ENCODE measurements at places on chromosomes 11 and 22.

DNA sequence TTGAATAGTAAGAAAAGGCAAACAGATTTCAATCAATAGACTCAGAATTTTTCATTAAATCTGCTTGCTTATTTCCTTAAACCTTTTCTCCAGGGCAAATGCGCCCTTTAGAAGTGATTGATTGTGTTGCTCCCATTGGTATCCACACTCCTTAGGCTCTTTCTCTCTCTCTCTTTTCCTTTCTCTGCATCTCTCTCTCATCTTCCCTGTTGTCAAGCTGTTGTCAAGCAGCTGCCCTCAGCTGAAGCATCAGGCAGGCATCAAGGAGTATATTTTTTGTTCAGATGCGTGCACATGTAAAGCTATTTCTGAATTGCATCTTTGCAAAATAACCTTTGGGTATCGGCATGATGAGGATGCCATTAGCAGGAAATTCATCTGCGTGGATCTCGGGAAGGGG, 107.2 kb upstream of the PLET1 start:
- no peak for DNase-seq

DNA sequence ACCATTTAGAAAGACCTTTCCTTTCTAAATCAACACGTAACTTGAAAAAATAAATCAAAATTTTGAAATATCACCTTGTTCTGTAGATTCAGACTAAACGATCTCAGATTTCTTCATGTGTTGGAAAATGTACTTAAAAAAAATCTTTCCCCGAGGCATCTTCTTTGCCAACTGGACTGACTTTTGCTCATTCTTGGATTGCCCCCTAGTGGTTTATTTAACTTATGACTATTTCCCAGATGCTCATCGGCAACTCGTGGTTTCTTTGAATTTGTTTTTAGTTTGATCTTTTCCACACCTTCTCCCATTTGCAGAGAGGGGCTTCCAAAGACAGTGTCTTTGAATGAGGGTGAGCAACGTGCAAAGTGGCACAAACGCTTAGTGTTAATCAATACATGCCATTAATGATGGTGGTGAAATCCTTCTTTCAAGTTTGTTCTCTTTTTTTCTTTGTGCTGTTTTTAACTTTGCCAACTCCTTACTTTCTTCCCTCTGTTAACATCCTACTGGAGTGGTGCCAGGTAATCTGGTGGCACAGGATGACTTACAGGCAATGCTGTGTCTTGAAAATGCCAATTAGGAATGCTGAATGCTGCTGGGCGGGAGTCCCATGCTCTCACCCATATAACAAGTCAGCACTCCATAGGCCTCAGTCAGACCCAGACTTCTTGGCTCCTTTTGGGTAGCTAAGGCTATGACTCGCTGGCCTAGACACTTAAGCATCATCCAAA, 18.3 kb downstream of the PRSS23 start:
- DNase-seq = peak; percentile 88

GRCh38 chr11:12526789-12527188, 147.4 kb upstream of the TEAD1 start:
- no peak for DNase-seq

DNA sequence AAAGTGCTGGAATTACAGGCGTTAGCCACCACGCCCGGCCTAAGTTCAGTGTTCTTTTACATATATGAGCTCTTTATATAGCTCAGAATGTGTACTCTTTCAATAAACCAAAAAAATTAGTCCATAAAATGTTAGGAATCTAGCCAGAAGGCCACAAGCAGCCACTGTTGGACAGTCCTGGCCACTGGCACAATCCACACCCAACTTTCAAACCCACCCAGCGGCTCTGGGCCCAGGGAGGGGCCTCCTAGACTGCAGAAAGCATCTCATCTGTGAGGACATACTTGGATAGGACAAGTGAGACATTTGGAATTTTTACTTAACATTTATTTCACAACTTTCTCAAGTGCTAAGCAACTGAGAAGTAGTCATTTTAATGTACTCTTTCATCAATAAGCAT, 6.4 kb downstream of the PACSIN2 start:
- no peak for DNase-seq

GRCh38 chr11:118609380-118610224, 2.2 kb downstream of the PHLDB1 start:
- DNase-seq = no peak

- no peak for DNase-seq
These were observed 34.4 kb downstream of the DRD2 start for GRCh38 chr11:113440816-113441215.

GRCh38 chr11:117821431-117821830, 3.1 kb downstream of the FXYD2 start:
- DNase-seq = no peak

- DNase-seq = no peak
These were observed 626 bp downstream of the KRTAP5-7 start for GRCh38 chr11:71527576-71528210.

DNA sequence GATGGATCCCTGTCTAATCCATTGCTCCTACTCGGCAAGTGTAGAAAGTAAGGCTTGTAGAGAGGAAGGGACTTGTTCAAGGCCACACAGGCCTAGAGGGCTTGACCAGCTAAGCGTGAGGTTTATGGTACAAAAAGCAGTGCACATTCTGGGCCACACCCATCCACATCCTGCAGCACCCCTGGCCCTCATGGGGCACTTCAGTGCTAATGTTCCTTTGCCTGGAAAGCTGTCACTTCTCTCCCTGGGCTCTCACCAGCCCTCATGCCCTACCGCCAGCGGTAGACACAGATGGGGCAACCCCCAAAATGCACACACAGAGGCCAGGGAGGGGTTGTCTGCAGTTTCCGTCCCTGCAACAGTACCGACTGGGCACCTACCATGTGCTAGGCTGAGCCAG, 7.1 kb upstream of the MGAT3 start:
- DNase-seq = no peak

GRCh38 chr22:39349506-39349966, 255 bp upstream of the SYNGR1 start:
- peak; percentile 49 for DNase-seq

- DNase-seq = no peak
These were observed 9.3 kb downstream of the PRDM11 start for GRCh38 chr11:45155627-45156180.

GRCh38 chr11:62071408-62071807, 52.4 kb upstream of the INCENP start:
- no peak for DNase-seq

- DNase-seq = no peak
These were observed 296.1 kb downstream of the RAB38 start for GRCh38 chr11:87879118-87879517.

DNA sequence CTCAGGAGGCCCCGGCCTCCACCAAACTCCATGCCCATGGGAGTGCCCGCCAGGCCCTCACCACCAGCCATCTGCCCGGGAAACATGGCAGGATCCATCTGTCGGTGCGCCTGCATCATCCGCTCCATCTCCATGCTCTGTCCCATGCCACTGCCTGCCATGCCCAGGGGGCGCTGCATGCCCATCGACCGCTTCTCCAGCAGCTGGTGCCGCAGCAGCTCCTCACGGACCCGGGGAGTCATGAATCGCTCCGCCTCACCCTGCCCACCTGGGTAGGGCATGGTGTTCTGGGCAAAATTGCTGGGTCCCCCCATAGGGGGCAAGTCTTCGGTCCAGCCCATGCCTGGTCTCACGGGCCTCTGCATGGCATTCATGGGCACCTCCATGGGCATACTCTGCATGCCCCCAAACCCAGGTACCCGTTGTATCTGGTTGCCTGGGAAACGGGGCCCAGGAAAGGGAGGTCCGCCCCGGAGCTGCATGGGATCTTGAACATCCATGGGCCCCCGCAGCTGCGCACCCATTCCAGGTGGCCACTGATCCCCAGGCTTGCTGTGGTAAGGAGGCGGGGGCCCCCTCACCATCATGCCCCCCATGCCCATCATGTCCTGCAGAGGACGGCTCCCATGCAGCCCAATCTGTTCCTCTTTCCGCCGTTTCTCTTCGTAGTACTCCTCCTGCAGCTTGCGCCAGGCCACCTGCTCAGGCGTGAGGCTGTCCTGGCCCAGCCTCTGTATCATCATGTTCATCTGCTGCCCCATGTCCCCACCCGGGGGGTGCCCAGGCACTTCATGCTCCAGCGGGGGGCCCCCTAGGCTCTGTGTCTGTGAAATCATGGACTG, 18.0 kb downstream of the CXCR5 start:
- no peak for DNase-seq

GRCh38 chr22:43288807-43289420, 54.3 kb downstream of the SCUBE1 start:
- DNase-seq = no peak

GRCh38 chr11:130390071-130390758, 38.2 kb downstream of the ADAMTS8 start:
- peak; percentile 68 for DNase-seq
